ENCODE measurements at places on chromosomes 2 and 18.

DNA sequence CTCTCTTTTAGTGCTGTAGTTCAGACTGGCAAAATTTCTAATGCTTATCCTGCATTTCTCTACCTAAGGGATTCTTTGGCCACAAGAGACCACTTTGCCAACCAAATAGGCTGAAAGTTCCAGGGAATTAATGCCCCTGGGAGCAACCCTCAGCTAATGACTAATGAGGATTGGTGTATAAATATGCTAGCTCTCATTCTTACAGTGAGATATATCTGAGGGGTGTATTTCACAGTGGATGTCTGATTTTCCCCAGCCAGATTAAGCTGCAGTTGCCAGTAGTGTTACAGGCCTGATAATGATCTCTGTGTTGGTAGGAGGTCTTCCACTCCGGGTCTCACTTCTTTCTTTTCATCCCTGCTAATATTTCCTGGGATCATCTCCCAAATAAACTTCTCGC is 90.4 kb downstream of the GULP1 start:
- DNase-seq: no peak

GRCh38 chr2:112840068-112840445 is 3.5 kb upstream of the IL1B start:
- no peak for DNase-seq

- DNase-seq: no peak
Measured at GRCh38 chr18:12434541-12434929, 26.8 kb downstream of the PRELID3A start.

DNA sequence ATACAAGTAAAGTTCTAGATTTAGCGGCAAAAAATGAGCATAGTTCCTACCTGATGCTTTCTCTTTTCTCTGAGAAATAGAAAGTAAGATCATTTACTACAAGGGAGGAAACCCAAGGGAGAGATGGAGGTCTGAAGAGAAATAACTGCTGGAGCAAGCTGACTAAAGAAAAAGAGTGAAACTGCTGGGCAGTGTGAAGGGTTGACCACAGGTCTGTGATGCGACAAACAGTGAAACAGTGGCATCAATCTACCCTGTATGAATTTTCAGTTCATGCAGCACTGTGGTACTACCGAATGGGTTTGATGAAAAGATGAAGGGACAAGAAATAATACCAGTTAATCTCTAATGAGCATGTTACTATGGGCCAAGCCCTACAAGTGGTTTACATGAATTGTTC is 52.2 kb downstream of the CUL3 start:
- no peak for DNase-seq

DNA sequence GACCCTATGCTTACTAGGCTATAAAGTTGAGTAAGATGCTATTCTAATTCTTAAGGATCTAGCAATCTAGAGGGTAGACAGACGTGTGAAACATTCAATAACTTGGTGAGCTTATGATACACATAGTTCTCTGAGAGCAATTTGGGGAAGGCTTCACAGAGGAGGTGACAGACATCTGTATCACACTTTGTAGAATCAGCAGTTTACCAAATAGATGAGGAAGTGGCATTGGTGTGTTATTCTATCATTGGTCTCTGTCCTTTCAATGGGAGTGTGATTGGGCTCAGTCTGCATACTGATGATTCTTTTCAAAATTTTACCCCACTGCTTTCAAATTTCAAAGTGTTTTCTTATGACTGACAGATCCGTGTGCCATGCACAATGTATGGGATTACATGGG is 47.0 kb upstream of the TMEM178A start:
- no peak for DNase-seq

GRCh38 chr2:100077935-100078334 is 64.5 kb downstream of the AFF3 start:
- no peak for DNase-seq

GRCh38 chr2:84833481-84834150 is 47.3 kb downstream of the TRABD2A start:
- DNase-seq: no peak

- no peak for DNase-seq
Measured at GRCh38 chr18:47628240-47628781, 302.1 kb downstream of the SMAD2 start.

GRCh38 chr18:52280702-52281101 is 59.3 kb upstream of the DCC start:
- DNase-seq: no peak

DNA sequence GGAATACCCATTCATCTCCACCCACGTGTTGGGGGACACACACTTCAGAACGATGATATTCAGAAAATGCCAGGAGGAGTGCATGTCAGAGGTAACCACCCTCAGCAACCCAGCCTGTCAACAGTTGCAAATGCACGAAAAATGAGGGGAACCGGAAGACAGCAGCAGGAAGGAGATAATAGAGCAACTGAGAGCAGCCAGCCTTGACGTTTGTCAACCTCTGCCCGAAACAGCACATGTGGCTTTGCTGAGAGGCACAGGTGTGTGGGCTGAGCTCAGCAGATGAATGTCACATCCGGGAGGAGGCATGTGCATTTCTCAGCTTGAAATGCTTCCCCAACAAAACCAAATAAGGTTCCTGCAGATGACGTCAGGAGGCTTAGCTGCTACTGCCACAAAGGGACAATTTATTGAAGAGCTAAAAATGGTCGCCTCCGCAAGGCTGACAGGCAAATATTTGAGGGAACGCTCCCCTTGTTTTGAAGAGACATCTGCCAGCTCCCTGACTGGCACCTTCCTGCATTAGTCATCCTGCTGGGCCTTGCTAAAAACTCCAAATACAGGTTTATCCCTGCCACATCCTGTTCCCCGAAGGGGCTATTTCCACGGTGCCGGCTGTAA is 419.0 kb downstream of the NBAS start:
- peak; percentile 32 for DNase-seq

DNA sequence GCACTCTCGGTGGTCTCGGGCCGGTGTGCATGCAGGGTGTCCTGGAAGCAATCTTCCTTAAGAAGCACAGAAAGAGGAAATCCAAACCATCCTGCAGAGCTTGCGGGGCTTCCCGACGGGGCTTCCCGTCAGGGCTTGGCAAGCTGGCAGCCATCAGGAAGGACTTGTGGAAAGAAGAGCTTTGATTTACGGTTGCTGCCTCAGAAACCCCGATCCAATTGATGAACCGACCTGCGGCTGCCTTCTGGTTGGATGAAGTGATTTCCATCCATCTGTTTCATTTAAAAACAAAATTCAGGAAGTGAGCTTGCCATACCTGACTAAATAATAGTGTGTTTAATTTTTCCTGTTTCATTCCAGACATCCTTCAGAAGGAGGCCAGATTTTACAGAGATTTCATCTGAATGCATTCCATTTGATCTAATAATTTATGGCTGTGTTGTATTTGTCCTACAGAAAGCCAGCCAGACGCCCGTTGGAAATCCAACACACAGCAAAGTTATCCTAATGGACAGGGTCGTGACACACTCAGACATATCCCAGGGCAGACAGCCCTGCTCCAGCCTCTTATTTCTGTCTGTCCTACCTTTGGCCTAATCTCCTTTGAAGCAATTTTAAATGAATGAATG is 141.3 kb downstream of the SEPTIN10 start:
- no peak for DNase-seq

GRCh38 chr2:143162123-143162837 is 33.1 kb downstream of the ARHGAP15 start:
- no peak for DNase-seq

DNA sequence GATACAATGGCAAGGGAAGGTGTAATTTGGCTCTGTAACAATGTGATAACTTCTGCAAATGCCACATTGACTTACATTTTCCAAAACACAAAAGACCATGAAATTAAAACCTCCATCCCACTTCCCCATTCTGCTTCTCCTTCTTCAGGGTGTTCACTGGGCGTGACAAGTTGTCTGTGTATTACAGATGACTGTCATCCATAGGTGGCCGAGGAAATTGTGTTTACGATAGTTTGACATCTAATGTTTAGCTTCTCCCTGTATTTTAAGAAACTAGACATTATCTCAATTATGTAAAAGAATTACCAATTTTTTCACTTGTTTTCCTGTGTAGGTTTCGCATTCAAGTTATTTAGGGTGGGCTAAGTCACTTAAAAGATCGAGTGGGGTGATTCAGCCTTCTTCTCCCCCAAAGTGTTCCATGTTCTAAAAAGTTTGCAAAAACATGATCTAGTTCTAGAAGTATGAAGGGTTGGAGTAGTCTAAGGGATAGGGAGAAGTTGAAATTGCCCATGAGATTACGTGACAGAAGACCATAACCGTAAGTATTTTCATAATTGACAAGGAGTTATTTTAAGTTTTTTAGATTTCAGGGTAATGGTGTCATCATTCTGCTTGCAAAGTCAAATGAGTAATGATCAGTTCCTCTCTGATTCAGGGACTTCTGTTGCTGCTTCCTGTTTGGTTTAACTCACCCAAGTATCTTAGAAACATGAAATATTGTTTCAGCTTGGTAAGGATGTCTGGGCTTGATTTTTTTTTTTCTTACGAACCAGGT is 25.2 kb upstream of the CYTIP start:
- DNase-seq: no peak

GRCh38 chr2:44121899-44122298 is 46.8 kb upstream of the PPM1B start:
- no peak for DNase-seq

DNA sequence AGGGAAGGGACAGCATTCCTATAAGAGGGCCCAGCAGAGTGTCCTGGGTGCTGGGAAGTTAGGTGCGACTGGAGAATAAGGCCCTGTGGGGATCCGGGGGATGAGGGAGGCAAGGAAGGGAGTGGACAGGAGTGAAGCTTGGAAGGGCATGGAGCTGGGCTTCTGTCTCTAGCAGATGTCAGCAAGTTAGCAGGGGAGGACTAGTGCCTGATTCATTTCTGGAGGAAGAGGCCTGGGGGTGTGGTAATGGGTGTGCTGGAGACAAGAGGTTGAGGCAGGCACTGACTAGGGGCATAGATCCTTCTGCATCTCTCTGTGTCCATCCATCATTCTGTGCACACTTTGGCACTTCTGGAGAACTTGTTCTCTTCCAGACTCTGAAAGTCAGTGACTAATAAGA is 134.7 kb downstream of the ACOXL start:
- DNase-seq: no peak

GRCh38 chr2:180222644-180223043 is 215.5 kb upstream of the CWC22 start:
- DNase-seq: no peak

- DNase-seq: no peak
Measured at GRCh38 chr2:192498747-192499146, 304.0 kb upstream of the TMEFF2 start.

GRCh38 chr2:16459606-16460005 is 206.0 kb downstream of the CYRIA start:
- DNase-seq: no peak

- DNase-seq: no peak
Measured at GRCh38 chr2:82839036-82839435, 1620.0 kb downstream of the SUCLG1 start.

DNA sequence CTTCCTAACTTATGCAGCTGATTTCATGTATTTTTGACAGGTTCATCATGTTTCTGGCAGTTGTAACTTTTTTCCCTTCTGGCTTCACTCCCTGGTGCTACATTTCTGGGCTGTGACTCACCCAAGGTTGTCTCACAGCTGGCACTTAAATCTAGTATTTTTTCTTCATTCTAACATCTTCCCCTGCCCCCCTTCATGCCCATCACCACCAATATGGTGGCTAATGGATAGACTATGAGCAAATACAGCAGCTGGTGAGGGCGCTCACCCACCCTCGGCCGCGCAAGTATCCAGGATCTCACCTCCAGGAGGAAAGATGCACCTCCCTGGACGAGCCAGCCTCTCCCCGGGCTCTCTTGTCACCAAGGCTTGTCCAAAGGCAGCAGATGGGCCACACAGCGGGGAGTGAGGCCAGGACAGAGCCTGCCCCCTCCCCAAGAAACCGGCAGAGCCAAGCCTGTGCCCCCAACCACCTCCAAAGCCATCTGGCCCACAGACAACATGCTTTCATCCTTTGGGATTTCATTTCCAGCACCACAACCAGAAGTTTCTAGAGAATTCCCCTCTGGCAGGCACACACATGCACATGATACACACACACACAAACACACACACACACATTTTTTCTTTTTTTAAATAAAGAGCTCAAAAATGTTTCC is 39.1 kb downstream of the ATOH8 start:
- no peak for DNase-seq

DNA sequence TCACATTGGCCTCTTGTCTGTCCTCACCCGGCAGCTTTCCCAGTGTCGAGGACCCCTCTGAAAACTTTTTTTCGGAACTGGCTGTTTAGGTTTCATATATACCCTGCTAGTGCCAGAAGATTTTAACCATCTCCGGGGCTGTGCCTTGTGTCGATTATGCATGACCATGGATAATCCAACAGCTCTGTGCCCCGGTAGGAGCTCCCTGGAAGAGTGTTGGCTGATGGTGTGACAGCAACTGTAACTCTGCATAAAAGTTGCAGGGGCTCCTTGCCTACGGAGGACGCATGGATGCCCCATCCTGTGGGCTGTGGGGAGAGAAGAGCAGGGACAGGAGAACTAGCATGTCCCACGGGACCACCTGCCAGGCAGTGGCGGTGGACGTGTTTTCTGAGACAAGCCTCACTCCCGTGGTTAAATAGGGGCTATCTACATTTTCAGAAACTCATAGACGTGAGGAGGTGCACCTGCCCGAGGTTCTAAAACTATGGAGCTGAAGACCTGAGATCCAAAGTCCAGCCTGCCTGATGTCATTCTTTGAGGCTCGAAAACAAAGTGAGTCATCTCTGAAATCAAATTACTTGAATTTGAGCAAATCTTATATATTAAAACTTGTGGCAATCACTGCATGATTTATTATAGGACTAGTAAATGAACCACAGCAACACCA is 437.2 kb upstream of the HS6ST1 start:
- DNase-seq: no peak

GRCh38 chr18:12911025-12911928 is 27.2 kb upstream of the PTPN2 start:
- no peak for DNase-seq

GRCh38 chr2:171210864-171211431 is 50.3 kb upstream of the TLK1 start:
- DNase-seq: no peak

- DNase-seq: no peak
Measured at GRCh38 chr2:106189764-106190468, 4.2 kb downstream of the UXS1 start.

- no peak for DNase-seq
Measured at GRCh38 chr2:191045141-191045540, 31.2 kb upstream of the STAT1 start.

GRCh38 chr2:142280831-142281230 is 150.0 kb upstream of the LRP1B start:
- no peak for DNase-seq
